CD8-positive, alpha-beta memory T cell (primary cell): ENCODE measurements at places on chromosomes 12 and 14.

GRCh38 chr14:63650256-63650952, 8.7 kb upstream of the WDR89 start:
- DNase-seq, result peak; percentile 20

- DNase-seq, result no peak
Measured at GRCh38 chr14:96497586-96497985, 4.6 kb upstream of the PAPOLA start.

- DNase-seq, result no peak
Measured at GRCh38 chr12:121214166-121214777, 4.3 kb downstream of the P2RX4 start.

- DNase-seq, result peak; percentile 5
Measured at GRCh38 chr12:105279460-105280056, 43.6 kb upstream of the APPL2 start.

DNA sequence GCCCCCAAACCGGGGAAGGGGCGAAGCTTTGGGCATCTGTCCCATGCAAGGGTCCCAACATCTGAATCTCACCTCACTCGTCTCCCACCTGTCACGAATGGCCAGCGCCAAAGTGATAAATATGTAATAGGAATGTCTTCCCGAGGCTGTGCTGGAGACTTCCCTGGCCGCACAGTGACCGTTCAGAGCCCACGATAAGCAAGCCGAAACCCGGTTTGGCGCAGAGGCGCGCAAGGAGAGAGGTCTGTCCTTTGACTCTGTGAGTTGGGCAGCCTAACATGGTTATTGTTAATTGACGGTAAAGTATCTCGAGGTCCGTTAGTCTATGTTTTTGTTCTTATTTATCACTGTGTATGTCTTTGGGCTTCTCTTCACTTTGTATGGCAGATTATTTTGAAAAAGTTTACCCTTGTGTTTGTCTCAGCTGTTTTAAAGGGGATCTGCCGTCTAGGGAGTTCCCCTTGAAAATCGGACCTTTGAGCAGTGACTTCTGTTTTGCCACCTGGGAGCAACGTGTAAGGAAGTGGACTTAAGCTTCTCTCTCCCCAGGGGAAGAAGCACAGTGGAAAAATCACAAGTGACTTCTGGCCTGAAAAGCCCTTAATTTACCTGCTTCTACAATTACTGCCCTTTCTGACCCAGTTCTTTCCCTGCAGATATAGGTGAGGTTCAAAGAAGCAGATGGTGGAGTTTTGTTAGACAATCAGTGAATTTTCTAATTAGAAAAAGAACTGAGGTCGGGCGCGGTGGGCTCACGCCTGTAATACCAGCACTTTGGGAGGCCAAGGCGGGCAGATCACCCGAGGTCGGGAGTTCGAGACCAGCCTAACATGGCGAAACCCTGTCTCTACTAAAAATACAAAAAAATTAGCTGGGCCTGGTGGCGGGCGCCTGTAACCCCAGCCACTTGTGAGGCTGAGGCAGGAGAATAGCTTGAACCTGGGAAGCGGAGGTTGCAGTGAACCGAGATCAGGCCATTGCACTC, 1.1 kb upstream of the TM9SF1 start:
- no peak for DNase-seq

GRCh38 chr12:93403988-93404803, 26.5 kb downstream of the NUDT4 start:
- DNase-seq, result no peak
